ENCODE measurements at places on chromosomes 2 and 18.

GRCh38 chr2:168992591-168993349, 38.4 kb downstream of the ABCB11 start:
- DNase-seq, result no peak

DNA sequence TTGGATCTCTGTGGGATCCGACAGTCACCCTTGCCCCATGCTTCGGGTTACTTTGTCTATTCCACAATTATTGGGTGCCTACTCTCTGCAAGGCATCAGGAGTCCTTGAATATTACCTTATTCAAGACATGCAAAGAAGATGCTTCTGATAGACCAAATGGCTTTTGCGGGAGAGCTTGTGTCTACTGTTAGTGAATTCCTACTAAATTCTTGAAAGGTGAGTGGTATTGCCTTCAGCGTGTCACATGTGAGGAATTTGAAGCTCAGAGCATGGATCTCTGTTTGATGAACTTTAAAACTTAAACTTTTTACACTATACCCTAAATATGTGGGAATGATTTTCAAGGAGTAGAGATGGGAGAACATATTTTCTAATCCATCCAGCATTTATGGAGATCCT, 184.4 kb downstream of the LTBP1 start:
- DNase-seq, result no peak

- no peak for DNase-seq
Measured at GRCh38 chr2:230861552-230862255, 3.0 kb upstream of the ITM2C start.

- DNase-seq, result no peak
Measured at GRCh38 chr2:120289221-120289906, 36.7 kb downstream of the RALB start.

- DNase-seq, result no peak
Measured at GRCh38 chr18:63175264-63175663, 144.3 kb downstream of the BCL2 start.

Measured in CD4-positive, alpha-beta T cell (primary cell).